NCI-H1694 treated with DMSO at 0.1 percent for 48 hours (cell line): ENCODE measurements at places on chromosomes 6 and 20.

GRCh38 chr6:96836631-96837080 is 621 bp downstream of the GPR63 start:
- DNase-seq, result peak; percentile 12

DNA sequence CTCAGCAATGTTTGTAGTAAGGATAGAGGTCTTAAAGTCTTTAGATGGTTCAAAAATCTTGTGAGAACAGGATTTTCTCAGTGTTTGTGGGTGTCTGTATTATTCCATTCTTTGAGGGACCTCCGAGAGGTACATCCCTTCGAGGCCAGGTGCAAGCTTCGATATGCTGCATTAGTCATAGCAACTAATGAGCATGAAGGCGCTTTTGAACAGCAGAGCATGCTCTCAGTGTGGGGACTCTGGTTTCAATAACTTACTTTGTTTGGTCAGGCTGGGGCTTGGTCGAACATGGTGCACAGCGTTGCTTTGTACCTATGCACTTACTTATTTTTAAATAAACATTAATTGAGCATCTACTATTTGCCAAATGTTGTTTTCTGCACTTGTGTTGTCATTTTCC is 297.9 kb downstream of the CLIC5 start:
- DNase-seq, result no peak

GRCh38 chr6:94511502-94512088 is 1065.7 kb upstream of the MANEA start:
- no peak for DNase-seq

GRCh38 chr20:17431621-17432364 is 99.4 kb downstream of the BFSP1 start:
- peak; percentile 28 for DNase-seq

DNA sequence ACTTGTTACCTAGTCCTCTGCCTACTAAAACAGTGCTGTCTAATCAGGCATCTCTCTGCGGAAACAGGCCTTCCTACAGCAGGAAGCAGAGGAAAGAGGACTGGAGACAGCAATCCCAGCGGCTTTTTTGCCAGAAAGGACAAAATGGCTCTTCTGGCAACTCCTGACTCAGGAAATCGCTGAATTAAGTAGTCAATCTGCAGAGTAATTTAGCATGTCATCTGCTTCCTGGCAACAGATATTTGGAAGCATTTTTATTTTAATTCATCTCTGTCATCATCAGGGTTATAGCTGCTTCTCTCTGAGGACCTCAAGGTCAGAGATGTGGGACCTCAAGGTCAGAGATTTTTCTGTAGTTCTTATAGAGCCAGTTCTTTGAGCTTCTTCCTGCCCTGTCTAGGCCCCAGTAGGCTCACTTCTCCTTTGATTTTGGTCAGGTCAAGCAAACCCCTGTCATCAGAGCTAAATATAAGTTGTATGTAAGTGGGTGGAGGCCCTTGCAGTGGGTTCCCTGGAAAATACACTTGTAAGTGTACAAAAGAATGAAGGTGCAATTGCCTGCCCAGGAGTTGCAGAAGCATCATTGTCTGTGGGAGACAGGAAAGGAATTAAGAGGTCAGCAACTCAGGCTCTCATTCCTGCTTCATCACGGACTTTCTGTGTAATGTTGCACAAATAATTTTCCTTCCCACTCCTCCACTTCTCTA is 229.4 kb downstream of the ALDH8A1 start:
- no peak for DNase-seq

- DNase-seq, result no peak
Observed at GRCh38 chr6:113433335-113433991, 423.7 kb upstream of the MARCKS start.

DNA sequence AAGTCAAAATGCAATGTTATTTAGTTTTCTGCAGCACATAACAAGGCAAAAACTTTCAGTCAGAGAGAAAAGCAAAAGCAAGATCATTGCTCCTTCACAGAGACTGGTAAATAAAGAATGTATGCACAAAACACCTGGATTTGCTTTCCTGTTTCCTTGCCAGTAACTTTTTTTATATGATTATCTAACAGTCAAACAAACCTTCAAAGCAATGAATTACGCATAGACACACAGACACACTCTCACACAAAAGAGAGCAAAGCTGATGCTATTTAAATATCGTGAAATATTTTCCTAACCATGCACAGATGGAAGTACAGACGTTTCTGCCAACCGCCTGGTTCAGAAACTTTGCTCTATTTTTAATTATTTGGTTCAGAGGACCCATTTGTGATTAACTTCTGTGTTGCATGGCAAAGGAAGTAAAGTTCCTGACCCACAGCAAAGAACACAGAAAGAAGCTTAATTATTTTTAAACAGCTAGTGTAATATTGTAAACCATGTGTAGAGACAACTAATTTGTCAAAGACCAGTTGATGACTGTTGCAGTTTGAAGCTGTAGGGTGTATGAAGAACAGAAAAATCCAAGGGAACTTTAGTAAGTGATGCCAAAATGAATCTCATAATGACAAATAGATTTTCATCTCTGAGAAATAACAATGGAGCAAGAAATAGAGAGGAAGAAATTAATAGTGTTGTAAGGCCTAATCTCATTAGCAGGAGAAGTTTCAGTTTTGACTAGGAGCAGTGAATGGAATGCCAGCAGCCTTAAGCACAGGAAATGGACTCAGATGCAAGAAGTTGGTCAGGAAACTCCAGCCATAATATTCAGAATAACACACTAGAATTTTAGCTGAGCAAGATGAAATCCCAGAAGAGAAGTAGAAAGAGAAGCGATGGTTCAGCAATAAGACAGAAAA is 24.1 kb downstream of the ATXN1 start:
- DNase-seq, result no peak

GRCh38 chr6:13395272-13396237 is 67.2 kb upstream of the TBC1D7 start:
- DNase-seq, result peak; percentile 20

GRCh38 chr6:50270415-50270814 is 220.7 kb upstream of the DEFB112 start:
- DNase-seq, result no peak
